Substantia nigra (tissue), 51 donors: ENCODE measurements at places on chromosomes 7 and 10.
A peak's percentile ranks its signal among the peaks of the same experiment; 100 is the strongest.

DNA sequence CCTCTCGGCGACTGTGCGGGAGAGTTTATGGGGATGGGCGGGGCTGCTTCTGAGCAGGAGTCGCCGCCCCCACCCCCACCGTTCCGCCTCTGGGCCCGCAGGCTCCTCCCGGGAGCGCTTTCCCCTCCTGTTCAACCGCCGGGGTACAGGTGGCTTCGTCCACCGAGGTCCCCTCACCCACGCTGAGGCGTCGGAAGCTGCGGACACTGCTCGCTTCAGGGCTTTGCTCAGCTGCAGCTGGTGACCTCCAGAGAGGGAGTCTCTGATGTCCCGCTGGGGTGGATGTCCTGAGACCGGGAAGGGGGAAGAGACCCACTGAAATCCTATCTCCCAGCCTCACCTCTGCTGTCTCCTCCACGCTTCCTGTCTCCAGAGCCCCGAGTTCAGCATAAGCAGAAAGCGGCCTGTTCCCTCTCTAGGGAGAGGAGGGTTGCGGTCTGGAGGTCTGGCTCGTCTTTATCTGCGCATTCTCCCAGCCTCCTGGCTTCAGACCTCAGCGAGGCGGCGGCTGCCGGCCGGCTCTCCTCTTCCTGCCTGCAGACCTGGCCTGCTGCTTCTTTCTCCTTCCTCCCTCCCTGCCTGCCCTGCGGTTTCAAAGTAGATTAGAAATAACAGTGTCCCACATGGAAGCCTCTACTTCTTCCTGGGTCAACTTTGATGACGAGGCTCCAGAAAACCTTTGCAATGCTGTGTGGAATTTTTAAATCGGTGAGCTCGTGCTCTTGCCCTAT lies 1.8 kb downstream of the CYP2E1 start:
- no peak for DNase-seq

DNA sequence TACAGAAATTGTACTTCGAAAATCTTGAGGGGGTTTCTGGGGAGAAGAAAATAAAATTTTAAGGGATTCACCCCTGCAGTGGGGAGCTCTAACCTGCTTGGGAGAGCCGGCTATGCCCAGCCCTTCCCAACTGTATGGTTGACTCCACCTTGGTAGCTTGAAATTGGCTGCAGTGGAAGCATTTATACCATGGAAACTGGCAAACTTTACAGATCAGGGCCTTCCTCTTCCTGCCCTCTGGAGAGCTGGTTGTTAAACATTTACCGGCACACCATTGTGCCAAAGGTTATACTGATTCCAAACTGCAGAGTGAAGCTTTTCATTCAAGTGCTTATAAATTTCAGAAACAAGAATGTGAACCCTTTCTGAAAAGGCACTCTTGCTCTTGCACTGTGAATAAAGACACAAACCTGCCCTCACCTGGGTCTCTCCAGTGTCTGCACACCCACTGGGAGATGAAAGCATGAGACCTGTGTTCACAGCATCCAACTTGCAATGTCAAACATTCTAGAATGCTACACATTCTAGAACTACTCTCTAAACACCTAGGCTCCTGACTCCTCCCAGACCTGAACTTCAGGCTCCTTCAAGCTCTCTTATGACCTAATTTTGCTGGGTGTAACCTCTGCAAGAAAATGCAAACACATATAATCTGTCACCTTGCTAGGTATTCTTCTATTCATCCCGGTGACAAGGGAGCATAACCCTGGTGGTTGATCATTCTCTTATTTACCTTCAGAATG lies 44.7 kb downstream of the ABLIM1 start:
- no peak for DNase-seq

GRCh38 chr10:78511324-78512204 lies 477.9 kb downstream of the RPS24 start:
- DNase-seq, result no peak

DNA sequence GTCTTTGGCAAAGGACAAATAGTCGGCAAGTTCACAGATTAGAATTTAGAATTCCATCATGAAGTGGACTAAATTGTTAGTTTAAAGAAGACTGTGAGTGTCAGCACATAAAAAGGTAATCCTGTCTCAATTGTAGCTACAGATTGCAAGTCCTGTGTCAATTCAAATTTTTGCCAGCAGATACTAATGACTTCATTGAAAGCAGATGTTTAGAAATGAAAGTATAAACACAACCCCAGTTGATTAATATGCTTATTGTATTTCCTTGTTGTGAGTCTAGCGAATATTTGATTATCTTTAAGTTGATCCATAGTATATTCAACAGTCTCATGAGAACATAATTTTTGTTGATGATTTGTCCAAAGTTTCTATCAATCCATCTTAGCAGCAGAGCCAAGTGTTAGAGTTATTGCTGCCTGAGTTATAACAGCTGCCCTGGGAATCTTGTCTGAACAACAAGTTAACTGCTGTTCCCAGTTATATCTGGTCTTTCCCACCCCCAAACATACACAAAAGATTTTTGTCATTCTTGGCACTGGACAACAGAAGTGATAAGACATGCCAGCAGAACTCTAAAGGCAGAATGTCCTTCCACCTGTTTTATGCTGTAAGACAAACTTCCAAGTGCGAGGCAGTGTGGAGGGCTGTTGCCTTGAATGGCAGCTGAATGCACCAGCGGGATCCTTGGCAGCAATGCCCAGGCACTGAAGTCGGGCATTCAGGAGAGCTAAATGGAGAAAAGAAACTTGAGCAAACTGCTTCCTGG lies 21.3 kb upstream of the HERPUD2 start:
- peak; percentile 65 for DNase-seq

DNA sequence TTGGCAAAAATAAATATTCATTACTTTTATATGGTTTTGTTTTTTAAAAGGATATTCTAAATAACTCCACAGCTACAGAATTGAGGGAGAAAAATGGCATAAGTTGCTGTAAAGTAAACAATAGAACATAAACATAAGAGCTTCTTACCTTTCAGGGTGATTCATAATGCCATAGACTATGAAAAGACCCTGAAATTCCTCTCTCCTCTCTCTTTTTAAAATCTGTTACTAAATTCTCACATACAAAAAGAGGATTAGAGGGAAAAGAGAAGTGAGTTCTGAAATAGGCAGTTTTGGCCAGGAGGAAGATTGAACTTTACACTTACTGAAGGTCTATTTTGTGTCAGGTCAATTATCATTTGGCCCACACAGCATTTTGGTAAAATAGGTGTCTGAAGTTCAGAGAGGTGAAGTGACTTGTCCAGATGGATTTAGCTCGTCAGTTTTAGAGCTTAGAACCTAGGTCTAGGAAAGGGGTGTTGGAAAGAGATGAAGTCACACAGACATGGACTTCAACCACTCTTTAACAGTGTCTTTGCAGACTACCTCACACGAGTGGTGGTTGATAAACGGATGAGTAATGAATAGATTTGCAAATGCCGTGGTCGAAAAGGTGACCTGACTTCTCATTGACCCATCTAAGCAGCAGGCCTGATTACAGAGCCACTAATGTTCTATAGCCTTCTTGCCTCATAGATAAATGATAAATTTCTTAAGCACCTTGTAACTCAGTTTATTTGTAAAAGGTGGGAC lies 190.6 kb upstream of the CCDC6 start:
- DNase-seq, result no peak
